ENCODE measurements at places on chromosomes 3 and 15.

DNA sequence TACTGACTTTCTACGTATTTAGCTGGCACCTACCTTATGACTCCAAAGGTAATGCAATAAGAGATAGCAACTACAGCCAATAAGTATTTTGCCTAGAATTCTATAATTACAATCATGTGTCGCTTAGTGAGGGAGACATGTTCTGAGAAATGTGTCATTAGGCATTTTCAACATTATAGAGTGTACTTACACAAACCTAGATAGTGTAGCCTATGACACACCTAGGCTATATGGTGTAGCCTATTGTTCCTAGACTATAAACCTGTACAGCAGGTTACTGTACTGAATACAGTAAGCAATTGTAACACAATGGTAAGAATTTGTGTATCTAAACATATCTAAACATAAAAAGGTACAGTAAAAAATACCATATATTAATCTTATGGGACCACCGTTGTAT is 363.4 kb upstream of the DPH6 start:
- DNase-seq, result no peak

- no peak for DNase-seq
These were observed 504.7 kb upstream of the NR2F2 start for GRCh38 chr15:95825671-95826411.

DNA sequence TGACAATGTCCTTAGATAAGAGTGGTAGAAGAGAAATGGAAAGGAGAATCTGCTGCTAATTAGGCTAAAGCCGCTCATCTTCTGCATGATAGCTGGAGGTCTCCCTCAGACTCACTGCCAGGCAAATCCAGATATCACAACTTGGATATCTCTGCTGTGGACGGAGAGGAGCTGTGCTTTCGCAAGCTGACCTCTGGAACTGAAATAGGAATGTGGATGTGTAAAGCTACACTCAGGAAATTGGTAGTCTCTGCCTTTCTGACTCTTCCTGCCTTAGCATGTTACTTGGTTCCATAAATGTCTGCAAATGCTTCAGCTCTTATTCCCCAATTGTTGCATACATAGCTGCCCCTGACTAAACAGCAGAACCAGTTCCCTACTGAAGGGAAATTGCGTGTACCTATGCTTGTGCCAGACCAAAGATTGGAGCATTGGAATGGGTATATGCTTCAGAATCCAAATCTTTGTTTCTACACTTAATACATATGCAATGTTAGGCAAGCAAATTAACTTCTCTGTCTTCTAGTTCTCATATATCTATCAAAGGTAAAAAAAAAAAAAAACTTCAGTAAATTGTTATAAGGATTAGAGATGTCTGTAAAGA is 74.7 kb upstream of the ROBO2 start:
- DNase-seq, result no peak

GRCh38 chr15:62684123-62684808 is 358.3 kb upstream of the TPM1 start:
- DNase-seq, result no peak

DNA sequence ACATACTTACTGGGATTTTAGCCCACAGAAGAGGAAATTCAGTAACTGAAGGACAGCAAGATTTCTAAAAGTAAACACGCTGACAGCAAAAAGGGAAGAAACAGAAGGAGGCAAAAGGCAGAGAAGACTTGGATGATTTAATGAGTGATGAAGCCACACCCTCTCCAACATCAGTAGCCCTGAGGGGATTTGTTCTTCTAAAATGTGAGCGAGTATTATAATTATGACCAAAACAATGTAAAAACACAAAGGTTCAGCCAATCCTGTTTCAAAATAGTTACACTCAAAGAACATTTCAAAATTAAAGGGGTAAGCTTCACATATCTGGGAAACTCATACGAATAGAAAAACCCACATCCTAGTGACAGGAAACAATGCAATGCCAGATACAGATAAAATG is 25.0 kb downstream of the MCCC1 start:
- no peak for DNase-seq

Data from activated naive CD4-positive, alpha-beta T cell (primary cell).